ENCODE measurements at places on chromosomes 6 and 20.

- no peak for DNase-seq
Measured at GRCh38 chr6:127900935-127901334, at the start of gene THEMIS. THEMIS (minus strand) TSS chr6:127901058; CDS start chr6:127900932, 126 bp downstream.

DNA sequence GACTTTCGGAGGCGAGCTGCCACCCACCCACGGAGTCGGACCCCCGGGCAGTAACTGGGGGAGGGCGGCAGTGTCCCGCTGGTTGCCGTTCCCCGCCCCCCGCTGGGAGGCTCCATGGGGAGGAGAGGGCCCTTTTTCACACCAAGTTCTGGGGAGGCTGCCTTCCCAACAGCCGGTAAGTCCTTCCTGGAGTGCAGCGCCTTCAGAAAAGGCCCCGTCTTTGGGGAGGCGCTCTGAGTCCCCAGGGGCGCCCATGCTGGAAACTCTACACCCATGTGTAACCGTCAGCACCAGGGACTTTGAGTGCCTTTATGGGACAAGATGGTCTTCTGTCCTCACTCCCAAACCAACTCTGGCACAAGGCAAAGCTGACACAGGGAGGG, 430 bp upstream of the SOX18 start:
- no peak for DNase-seq

DNA sequence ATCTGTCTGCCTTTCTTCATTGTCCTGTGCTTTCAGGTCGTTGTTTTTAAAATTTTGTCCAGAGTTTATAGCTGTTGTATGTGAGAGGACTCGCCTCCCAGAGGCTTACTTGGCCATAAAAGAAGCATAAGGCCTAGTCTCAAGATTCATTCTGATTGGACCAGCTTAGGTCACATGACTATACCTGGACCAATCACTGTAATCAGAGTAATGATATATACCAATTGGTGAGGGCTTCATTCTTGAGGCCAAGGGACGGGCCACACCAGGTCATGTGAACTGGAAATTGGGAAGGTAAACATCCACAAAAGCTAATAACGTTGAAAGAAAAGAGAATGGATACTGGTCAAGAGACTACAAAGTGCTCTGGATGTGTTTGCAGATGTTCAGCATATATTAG, 141.4 kb upstream of the SULF2 start:
- no peak for DNase-seq

GRCh38 chr6:108102965-108103364, 28.4 kb upstream of the OSTM1 start:
- DNase-seq = no peak

GRCh38 chr6:1780251-1780867, 170.6 kb downstream of the FOXC1 start:
- DNase-seq = no peak

GRCh38 chr6:1995636-1996035, 249.8 kb downstream of the GMDS start:
- no peak for DNase-seq

GRCh38 chr6:170597278-170597677, 12.8 kb upstream of the PDCD2 start:
- DNase-seq = no peak

- DNase-seq = no peak
Measured at GRCh38 chr6:128919412-128920180, 36.7 kb downstream of the LAMA2 start.

DNA sequence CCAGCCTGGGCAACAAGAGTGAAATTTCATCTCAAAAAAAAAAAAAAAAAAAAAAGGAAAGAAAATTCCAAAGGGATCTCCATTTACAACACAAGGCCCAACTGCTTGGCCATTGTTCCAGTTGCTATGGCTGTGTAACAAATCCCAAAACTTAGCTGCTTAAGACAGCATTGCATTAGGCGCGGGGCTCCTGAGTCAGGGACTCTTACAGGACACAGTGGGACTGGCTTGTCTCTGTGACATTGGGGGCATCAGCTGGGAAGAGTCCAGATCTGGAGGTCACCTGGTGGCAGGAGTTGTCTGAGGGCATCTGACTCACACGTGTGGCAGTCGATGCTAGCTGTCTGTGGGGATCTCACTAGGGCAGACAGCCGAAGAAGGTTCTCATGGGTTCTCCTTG, 35.6 kb downstream of the TTLL9 start:
- no peak for DNase-seq

GRCh38 chr6:44779130-44779826, 391.8 kb downstream of the CDC5L start:
- no peak for DNase-seq

DNA sequence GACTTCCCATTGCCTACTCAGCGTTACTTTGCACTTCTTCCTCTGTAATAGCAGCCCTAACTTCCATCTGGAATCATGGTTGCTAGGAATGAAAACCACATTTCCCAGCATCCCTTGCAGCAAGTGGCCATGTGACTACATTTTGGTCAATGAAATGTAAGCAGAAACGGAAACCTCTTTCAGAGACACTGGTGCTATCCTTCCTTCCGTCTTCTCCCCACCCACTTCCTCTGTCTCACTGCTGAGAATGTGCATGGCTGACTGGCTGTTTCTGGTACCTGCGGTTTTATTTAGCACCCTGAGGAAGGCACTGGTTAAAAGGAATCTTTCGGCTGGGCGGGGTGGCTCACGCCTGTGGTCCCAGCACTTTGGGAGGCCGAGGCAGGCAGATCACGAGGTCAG, 107.4 kb downstream of the SCML4 start:
- no peak for DNase-seq

GRCh38 chr6:148175550-148176188, 167.0 kb upstream of the SASH1 start:
- DNase-seq = no peak
